Stimulated activated CD8-positive, alpha-beta memory T cell treated with anti-CD3 and anti-CD28 coated beads, Interleukin-15, amount 100 ng/mL, for 48 hours (primary cell): ENCODE measurements at places on chromosomes 2 and 18.

DNA sequence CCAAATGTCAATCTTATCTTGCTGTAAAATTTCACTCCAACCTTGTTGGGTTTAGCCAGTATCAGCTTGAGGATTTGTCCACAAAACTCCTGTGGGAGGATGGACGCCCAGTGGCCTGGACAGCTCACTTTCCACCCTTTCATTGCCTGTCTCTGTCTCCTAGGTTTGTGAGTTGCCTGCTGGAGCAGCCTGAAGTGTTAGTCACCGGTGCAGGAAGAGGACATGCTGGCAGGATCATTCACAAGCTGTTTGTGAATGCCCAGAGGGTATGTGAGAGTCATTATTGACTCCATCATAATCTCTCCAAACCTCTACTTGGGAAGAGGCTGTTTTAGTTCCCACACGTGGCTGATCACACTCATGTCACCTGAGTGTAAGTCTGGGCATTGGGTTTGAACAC, 112.3 kb downstream of the RAB3GAP1 start:
- no peak for DNase-seq

DNA sequence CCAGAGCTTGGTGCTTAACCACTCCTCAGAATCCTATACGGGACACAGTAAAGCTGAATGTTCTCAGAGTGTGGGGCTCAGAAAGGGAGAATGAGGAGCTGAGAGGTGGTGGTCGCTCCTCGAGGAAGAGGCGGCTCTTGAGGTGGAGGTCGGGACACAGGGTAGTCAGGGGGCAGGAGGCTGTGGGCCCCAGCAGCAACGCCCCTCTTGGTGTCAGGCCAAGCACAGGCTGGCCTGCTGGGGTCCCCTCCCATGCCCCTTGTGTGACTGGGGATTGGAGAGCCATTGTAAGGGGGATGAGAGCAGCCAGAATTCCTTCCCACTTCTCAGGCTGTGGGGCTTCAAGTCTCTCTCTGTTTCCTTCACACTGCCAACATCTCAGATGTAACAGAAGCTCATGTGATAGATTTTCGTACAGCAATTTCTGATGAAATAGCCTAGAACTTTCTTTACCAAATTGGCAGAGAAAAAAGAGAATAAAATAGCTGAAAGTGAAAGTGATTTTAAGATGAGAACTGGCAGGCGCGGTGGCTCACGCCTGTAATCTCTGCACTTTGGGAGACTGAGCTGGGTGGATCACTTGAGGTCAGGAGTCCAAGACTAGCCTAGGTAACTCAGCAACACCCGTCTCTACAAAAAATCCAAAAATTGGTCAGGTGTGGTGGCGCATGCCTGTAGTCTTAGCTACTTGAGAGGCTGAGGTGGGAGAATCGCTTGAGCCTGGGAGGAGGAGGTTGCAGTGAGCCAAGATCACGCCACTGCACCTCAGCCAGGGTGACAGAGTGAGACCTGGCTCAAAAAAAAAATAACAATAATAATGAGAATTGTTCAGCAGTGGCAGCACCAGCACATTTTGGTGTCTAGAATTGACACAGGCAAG, 61.1 kb upstream of the RPL31 start:
- DNase-seq, result no peak

- no peak for DNase-seq
Measured at GRCh38 chr2:201441409-201441808, 9.8 kb downstream of the TRAK2 start.

- DNase-seq, result no peak
Measured at GRCh38 chr2:132542953-132543569, 126.5 kb downstream of the GPR39 start.

GRCh38 chr2:30348825-30349224, 98.2 kb upstream of the LCLAT1 start:
- DNase-seq, result no peak

DNA sequence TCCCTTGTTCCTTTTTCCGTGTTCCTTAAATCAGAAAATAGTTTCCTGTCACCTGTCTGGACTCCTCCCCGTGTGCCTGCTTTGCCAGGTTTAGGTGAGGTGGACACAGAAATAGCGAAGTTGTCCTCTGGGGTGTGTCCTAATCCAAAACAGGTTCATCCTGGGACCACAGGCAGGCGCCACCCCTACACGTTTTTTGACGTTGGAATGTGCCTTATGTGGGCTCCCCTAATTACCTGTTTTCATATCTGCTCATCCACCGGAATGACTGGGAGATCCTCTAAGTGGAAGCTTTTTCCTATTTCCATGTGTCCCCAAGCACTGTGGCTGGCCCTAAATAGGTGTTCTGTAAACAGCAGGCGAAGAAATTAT, 49.0 kb upstream of the PAIP2B start:
- DNase-seq, result no peak

- no peak for DNase-seq
Measured at GRCh38 chr2:9388950-9389911, 34.1 kb downstream of the ITGB1BP1 start.

GRCh38 chr2:172395503-172395902, 31.9 kb upstream of the ITGA6 start:
- no peak for DNase-seq

DNA sequence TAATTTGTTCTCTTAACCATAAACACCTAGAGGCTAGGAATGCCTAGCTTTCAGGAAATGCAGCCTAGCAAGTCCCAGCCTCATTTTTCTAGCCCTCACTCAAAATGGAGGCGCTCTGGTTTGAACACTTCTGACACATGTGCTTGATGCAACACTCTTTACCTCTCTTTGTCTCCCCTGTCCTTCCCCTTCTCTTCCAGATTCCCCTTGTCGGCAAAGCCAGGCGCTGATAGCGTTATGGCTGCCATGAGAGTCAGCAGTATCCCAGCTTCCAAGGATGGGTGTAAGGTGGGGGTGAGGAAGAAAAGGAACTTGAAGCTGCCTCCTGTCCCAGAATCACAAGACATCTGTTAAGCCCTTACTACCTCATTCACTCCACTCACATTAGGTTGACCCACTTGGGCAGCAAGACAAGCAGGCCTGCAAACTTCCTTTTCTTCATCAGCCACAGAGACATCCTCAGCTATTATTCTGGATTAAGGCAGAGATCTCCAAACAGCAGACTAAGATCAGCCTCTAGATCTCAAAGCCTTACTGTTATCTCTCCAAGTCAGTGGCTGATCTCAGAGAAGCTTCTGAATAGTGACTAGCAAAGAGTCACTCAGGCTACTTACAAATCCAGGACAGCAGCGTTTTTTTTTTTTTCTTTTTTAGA, 1.9 kb upstream of the ST3GAL5 start:
- no peak for DNase-seq

- DNase-seq, result no peak
Measured at GRCh38 chr2:138293549-138293948, 208.0 kb upstream of the SPOPL start.

DNA sequence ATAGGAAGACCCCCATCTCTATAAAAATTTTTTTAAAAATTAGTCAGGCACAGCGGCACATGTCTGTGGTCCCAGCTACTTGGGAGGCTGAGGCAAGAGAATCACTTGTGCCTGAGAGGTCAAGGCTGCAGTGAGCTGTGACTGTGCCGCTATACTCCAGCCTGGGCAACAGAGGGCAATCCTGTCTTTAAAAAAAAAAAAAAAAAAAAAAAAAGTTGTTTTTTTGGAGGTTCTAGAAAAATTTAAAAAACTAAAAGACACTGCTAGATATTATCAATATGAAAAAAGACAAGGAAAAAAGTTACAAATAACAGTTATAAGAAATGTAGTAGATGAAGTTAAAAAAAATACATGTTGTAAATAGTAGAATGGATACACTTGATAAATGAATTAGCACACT, 56.1 kb upstream of the C2orf15 start:
- no peak for DNase-seq

DNA sequence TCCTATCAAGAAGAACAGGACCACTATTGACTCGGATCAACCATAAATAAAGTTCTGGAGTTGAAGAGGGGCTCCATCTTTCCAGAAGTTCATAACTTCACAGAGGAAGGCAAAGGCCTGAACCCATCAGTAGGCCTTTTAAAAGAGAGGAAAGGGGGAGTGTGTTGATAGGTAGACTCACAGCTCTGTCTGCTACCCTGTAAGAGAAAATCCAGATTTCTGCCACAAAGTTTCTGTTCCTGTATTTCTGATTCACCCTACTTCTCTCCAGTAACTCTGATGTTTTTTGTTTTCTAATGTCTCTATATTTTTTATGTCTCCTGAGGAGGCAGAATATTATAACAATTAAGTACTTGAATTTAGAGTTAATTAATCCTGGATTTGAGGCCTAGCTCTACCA, 564.0 kb downstream of the TNS1 start:
- no peak for DNase-seq

DNA sequence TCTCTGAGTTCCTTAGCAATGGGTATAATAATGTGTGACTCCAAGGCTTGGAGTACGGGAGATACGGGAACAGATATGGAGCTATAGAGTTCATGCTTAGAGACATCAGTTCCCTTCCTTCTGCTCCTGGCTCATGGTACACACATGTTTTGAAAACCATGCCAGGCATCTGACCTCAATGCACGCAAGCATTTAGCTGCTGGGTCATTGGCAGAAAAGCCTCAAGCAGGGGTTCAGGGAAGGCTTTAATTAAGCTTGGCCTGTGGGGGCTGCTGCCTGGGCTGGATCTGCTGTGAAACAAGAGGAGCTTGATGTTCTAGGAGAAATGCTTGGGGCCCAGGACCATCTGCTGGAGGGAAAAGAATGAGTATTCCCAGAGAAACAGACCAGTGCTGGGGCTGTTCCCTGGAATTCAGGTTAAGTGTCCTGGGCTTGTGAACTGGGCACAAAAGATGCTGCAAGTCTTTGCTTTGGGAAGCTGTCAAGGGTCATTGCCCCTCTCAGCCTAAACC, 3.2 kb downstream of the ALLC start:
- DNase-seq, result no peak

DNA sequence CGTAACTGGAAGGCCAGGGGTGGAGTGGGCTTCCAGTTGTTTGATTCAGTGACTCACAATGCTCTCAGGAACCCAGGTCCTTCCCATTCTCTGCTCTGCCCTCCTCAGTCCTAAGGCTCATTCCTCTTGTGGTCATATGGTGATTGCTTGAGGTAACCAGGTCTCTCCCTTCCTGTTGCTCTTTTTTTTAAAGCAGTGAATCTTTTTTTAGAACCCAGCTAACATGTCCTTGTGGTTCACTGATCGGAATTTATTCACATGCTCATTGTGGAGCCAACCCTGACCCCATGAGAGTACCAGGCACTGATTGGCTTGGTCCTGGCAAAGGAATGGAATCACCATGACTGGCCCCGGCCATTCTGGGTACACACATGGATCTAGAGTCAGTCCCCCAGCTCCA, 7.4 kb downstream of the THNSL2 start:
- no peak for DNase-seq

DNA sequence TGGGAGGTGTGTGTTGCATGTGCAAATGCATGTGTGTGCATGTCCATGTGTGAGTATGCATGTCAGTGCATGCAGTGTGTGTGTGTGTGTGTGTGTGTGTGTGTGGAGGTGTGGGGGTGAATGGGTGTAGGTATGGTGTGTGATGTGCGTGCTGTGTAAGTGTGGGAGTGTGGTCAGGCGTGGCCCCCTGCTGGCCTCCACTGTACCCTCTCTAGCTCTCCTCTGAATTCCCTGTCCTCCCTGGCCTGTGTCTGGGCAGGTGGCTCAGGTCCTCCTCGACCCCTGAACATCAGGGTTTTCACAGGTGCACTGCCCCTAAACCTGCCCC, 230.2 kb downstream of the CELF4 start:
- DNase-seq, result no peak

- no peak for DNase-seq
Measured at GRCh38 chr2:149271575-149271974, 58.8 kb upstream of the LYPD6 start.

DNA sequence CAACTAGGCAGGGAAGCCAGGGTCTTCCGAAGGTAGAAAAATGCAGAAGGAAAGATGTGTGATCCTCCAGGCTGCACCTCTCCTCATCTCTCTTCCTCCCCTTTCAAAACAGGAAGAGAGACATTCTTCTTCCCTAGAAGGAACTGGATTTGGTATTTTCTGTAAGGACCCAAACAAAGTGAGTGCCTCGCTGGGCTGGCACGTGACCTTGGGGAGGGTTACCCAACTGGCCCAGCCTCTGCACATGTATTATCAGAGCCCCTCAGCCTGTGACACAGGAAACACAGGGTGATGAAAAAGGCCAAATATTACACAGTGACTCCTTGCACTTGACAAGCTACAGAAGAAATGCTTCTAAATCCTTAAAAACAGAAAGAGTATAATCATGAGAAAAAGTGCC, 2.3 kb downstream of the HJURP start:
- DNase-seq, result no peak

GRCh38 chr18:13070460-13070859, 79.3 kb downstream of the CEP192 start:
- DNase-seq, result no peak

GRCh38 chr2:185318271-185318724, 420.3 kb upstream of the FSIP2 start:
- DNase-seq, result no peak

DNA sequence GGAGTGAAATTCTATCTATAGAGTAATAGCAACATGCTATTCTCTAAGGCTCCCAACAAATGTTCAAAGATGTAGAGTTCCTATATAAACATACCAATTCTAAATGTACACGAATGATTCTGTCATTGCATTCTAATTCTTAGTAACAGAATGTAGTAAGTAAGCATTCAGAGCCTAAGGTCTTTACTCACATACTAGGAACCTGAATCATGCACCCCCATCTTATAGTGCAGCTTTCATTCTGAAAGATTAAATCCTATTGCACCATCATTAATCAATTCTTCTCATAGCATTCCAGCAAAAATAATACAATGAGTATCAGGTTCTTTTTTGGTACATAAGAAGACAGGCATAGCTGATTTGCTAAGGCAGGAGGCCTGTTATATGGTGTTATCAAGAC, 230.0 kb downstream of the NCKAP5 start:
- DNase-seq, result no peak

DNA sequence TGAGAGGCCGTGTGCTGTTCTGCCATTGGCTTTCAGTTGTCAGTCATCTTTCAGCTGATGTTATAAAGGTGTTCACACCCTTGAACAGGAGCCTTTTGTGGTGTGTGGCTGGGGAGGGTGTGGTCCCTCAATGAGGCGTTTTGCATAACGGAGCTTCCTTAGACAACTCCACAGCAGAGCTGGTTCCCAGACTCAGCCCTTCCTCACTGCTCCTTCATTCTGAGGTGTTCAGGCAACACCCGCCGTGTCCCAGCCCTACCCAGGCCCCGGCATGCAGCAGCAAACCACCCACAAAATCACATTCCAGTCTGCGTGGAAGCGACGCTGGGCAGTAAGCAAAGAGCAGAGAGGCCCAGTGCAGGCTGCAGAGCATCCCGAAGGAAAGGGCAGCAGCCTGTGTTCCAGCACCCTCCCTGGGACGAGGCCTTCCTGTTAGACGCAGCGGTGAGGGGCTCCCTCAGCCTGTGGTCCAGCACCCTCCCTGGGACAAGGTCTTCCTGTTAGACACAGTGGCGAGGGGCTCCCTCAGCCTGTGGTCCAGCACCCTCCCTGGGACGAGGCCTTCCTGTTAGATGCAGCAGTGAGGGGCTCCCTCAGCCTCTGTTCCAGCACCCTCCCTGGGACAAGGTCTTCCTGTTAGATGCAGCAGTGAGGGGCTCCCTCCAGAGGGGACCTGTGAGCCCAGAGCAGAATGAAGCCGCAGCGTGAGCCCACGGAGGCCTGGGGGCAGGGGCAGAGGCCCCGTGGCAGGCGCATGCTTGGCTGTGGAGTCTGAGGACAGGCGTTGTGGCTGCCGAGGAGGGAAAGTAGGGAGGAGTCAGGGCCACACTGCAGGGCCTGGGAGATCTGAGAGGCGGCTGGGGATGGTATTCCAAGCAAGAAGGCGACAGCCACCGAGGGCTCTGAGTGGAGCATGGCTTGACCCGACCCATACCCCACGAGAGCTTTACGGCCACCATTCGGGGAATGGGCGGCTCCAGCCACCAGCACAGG, 201.8 kb upstream of the HDAC4 start:
- DNase-seq, result no peak
